ENCODE measurements at places on chromosomes 16 and 17.

- DNase-seq: peak; percentile 61
Observed at GRCh38 chr16:22373662-22374310, 633 bp downstream of the CDR2 start.

DNA sequence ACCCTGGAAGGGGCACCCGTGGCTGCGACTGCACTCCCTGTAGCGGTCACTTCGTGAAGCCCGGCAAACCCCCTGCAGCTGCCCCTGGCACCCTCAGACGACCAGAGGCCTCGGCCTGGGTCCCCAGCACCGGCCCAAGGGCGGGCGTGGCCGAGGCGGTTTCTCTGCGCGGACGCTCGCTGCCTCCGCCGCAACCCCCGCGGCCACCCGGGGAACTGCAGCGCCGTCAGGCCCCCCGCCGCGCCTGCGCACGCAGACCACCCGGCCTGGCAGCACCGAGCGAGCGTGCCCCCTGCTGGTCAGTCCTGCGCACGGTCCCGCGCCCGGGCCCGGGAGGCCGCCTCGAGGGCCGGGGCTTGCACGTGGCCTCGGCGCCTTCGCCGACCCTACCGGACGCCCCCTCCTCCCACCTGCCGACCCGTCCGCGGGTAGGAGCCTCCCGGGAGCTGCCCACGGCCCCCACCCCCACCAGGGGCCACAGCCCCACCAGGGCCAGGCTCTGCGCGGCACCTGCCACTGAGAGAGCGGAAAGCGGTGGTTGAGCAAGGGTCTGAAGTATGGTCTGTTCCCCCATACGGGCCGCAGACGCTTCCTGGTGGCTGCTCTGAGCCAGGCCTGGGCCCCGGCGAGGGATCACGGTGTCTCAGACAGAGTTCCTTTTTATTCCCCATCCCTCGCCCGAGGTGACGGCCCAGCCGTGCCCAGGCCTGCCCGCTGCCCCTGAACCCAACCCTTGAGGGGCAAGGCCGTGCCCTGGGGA, 11.5 kb upstream of the HS3ST6 start:
- peak; percentile 93 for DNase-seq

GRCh38 chr16:81568749-81569087, 124.1 kb downstream of the CMIP start:
- DNase-seq: no peak

DNA sequence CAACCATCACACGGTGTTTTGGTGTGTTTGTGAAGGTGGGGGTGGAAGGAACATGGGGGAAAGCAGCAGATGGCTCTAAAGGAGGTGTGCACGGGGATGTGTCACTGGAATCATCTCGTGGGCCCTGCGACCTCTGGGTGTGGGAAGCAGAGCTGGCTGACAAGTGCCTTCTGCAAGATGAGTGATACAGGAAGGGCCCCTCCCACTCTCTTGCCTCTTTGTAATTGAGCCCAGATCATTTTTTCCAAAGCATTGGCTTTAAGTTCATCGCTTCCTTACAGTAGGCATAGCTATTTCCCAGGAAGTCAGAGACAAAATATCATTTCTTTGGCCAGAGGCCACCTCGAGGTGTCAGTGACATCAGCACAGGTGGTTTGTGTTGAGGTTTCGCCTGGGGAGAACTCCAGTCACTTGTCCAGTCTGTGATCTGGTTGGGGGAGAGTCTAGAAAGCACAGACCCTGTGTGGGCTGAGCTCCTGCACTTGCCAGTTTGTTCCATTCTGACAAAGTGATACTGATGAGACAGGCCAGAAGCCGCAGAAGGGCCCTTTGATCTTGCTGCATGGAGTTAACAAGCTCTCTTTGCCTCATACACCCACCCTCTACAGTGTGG, 20.6 kb upstream of the SNTB2 start:
- peak; percentile 87 for DNase-seq

DNA sequence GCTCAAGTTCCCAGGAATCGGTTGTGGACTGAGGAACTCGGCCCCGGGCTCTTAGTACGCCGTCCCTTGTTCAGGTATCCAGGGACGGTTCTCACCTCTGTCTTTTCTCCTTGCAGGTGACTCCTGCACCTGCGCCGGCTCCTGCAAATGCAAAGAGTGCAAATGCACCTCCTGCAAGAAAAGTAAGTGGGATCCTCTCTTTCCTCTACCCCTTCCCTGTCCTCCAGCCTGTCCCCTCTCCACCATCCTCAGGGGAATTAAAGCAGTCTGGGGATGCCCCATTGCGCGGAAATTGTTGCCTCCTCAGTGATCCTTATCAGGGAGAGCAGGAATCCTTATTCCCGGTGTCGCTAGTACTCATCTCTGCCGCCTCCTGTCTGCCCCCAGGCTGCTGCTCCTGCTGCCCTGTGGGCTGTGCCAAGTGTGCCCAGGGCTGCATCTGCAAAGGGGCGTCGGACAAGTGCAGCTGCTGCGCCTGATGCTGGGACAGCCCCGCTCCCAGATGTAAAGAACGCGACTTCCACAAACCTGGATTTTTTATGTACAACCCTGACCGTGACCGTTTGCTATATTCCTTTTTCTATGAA, 585 bp downstream of the MT2A start:
- peak; percentile 38 for DNase-seq

GRCh38 chr17:82527898-82528297, 8.4 kb downstream of the FOXK2 start:
- DNase-seq: no peak

DNA sequence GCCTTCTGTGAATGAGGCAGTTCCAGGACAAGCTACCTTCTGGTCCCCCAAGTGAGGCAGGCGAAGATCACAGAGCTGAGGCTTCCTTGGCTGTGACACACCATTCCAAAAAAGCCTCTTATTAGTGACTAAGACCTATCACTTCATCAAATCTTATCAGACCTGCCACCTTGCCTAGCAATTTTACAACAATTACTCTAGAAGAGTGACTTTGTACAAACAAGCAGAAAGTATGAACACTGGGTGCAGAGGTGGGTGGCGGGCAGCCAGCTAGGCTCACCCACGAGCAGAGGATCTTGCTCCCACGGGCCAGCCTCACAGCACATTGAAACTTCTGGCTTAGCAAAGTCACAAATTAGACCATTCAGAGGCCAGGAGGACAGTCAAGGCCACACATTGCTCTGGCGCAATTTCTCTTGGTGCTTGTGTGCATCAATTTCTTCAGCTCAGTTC, 2.2 kb upstream of the ICAM2 start:
- no peak for DNase-seq

DNA sequence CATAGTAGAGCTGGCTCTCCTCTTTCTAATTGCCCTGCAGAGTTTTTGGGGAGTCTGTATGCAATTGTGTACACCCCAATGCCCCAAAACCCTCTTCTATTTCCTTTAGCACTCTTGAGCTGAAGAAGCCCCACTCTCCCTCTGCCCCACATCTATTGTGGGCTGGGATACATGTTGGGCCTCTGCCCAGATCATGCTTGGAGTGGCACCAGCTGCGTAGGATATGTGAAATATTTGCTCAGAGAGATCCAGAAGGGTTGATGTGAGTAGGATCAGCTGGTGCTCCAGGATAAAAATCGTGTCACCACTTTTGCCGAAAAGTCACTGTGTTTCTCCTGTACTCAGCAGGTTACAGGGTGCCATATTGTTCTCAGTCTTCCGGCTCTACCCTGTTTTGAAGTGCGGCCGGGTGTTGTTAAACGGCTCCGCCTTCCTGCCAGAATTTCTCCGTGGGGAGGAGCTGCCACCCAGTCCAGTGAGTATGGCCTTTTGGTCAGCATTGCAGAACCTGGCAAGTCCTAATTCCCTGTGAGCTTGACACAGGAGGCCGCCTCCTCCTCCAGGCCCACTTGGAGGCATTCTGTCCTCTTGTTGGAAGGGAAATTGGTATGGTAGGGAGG, 664.5 kb downstream of the WWOX start:
- no peak for DNase-seq

- DNase-seq: no peak
Observed at GRCh38 chr16:19240494-19240893, 45.0 kb upstream of the CLEC19A start.

DNA sequence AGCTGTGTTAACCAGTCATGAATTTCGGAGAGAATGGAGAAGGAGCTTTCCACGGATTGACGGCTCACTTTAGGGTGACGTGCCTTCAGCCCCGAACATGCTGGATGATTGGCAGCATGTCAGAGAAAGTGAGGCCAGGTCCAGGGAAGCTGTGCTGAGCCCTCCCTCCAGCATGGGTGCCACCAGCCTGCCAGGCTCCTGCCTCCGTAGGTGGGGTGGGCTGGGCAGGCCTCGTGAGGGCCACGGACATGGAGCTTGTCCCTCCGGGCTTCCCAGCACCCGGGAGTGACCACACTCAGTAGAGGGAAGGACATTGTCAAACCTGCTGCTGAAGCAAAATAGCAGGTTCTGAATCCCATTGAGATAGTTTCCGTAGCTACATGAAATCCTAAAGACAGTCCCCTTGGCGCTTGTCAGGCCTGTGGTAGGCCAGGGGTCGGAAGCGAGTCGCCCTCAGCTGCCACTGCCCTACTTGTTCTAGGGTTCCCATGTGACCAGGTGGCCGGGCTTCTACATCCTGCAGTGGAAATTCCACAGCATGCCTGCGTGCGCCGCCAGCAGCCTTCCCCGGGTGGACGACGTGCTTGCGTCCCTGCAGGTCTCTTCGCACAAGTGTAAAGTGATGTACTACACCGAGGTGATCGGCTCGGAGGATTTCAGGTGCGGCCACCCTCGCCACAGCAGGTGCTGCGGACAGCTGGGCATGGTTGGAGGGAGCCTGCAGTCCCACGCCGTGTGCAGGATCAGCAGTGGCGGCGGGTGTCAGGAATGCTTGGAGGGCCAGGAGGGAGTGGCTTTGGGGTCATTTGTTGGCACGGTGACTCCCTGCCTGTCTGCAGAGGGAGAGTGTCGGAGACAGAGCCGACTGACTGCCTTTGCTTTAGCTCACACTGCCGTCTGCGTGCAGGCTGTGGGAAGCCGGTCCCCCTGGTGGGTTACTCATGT, 72.3 kb downstream of the SEC14L1 start:
- DNase-seq: no peak

- DNase-seq: no peak
Observed at GRCh38 chr16:12871784-12872183, 29.6 kb upstream of the SHISA9 start.

DNA sequence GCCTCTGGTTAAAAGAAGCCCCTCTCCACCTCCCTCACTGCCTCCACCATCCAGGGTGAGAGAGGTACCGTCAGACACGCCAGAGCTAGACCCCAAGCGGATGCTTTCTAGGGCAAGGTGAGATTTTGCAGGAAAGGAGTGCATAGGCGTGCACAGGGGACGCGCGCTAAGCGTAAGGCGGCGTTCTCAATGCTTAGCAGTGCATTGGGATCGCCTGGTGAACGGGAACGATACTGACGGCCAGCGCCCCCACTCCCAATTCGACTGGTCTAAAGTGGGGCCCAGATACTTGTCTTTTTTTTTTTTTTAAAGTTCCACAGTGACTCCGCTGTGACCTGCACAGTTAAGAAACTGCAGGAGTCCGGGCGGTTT, 57.9 kb upstream of the CREBBP start:
- DNase-seq: no peak

GRCh38 chr16:67482233-67482924, 968 bp downstream of the AGRP start:
- peak; percentile 19 for DNase-seq

GRCh38 chr17:77419547-77420094, 278.9 kb downstream of the SEC14L1 start:
- no peak for DNase-seq

GRCh38 chr17:71649941-71650350, 470.9 kb upstream of the SOX9 start:
- no peak for DNase-seq

DNA sequence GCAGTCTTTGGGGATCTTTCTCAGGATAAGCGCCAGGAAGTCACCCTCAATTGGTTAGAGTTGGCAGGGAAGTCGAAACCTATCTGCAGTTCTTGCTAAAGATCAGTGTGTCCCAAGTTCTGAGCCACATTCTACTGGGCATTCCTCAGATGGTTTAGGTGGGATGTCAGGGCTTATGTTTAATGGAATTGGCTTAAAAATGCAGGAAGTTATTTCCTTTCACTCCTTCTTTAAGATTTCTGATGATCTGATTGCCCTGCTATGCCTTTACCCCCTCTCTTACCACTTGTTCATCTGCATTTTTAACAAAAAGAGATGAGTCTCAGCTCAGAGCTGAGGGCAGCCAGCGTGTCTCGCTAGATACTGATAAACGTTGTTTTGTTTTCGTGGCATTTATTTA, 30.8 kb downstream of the FOXL1 start:
- no peak for DNase-seq

GRCh38 chr17:67671493-67671892, 46.2 kb upstream of the NOL11 start:
- DNase-seq: no peak

DNA sequence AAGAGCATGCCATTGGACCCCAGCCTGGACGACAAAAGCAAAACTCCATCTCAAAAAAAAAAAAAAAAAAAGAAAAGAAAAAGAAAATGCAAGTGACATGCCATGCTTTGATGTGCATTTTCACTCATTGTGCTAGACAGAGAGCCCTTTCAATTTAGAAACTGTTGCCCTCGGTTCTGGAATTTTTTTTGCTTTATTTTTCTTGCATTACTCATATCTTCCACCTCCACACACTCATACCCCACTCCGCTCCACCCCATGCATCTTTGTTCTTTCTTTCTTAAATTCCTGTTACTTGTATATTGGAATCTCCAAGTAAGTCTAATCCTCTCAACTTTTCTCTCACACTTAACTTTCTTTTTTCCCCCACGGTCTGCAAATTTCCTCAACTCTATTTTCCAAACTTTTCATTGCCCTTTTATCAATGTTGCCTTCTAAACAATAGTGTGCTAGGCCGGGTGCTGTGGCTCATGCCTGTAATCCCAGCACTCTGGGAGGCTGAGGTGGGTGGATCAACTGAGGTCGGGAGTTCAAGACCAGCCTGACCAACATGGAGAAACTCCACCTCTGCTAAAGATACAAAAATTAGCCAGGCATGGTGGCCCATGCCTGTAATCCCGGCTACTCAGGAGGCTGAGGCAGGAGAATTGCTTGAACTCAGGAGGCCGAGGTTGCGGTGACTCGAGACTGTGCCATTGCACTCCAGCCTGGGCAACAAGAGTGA, 16.8 kb upstream of the SUZ12 start:
- DNase-seq: peak; percentile 50

DNA sequence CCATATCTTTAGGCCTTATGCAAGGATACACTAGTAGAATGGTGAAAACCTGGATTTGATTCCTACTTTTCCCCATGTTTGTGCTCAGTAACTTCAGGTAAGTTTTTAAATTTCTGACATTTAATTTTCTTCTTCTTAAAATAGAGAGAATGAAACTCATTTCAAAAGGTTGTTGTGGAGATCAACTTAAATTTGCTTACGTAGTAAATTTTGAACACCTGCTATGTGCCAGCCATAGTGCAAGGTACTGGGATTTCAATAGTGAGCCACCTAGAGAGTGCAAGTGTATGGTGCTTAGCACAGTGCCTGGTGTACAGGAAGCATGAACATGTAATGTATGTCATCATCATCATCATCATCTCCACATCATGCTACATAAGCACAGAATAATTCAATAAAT, 73.6 kb upstream of the SMIM36 start:
- DNase-seq: no peak

DNA sequence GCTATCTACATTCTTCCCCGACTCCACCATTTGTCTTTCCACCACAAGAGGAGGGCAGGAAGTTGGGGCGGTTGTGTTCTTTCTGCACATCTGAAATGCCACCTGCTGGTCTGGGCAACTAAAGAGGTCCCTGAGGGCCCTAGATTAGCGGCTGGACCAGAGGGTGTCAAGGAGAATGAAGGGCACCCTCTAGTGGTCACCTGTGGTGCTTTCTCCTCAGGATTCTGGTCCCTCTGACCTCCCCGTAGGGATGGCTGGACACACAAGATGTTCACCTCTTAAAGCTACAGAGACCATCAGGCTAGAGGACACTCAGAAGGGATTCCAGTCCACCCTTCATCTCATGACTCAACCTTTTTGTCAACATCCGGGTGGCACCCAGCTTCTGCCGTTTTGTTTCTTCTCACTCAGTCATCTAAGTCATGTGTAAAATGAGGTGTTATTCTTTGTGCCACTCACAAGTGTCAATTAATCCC, 2.9 kb upstream of the SCIMP start:
- peak; percentile 59 for DNase-seq
